Kidney (tissue), 22 donors: ENCODE measurements at places on chromosomes 1 and 21. TPM values are rescaled to one million over a fixed set of nuclear protein-coding genes. Genes with fewer than 3 reads are reported as not detected.

DNA sequence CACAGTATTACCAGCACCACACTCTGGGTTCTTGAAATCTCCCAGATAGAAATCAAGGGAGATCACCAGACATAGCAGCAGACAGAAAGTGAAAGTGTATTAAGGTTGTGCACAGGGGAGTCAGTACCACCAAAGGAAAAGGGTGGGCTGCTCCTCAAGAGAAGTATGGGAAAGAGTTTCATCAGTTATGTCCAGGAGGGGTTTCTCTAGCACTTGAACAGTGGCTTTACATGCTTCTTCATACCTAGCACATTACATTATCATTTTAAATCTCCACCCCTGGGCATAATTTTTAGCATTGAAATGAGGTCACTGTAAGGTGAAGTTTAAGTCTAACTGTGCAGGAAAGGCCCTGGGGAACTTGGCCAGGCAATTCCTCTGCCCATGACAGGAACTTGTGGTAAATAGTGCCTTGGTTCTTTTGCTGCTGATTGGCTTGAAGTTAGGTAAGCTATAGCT, 601.0 kb downstream of the NUF2 start:
- no peaks in the 10 kb centered on the region for H3K4me1 ChIP-seq
- no peak for DNase-seq
- H3K36me3 ChIP-seq, result no peaks in the 10 kb centered on the region
- H3K27me3 ChIP-seq, result no peaks in the 10 kb centered on the region

GRCh38 chr1:114551400-114551799, 30.0 kb downstream of the BCAS2 start:
- H3K27me3 ChIP-seq, result no peaks in the 10 kb centered on the region
- no peaks in the 10 kb centered on the region for H3K36me3 ChIP-seq
- no peaks in the 10 kb centered on the region for H3K4me1 ChIP-seq
- no peak overlapping the region for H3K27ac ChIP-seq

The GSTM4 gene
- total RNA-seq, result 34.0 TPM

The NECTIN4 gene
- total RNA-seq, result 12.8 TPM

- no peak overlapping the region for H3K27ac ChIP-seq
- no peaks in the 10 kb centered on the region for H3K36me3 ChIP-seq
- no peak overlapping the region for H3K4me3 ChIP-seq
- no peaks in the 10 kb centered on the region for H3K27me3 ChIP-seq
- H3K4me1 ChIP-seq, result no peaks in the 10 kb centered on the region
These were observed 217.6 kb upstream of the SAMSN1 start for GRCh38 chr21:14763695-14764064.

DNA sequence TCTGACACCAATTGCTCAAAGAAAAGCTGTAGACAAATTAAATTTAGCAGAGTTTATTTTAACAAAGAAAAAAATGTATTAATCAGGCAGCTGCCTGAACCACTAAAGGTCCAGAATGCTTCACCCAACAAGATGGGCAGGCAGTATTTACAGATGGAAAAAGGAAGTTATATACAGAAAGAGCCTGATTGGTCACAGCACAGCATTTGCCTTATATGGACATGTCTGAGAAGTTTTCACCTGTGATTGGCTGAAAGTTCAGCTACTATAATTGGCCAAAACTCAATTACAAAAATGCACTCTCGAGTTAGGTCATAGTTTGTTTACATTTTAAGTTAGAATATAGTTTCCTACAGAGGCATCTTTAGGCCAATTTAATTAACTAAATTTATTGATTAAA, 15.1 kb upstream of the FMO1 start:
- H3K4me1 ChIP-seq, result no peaks in the 10 kb centered on the region
- H3K36me3 ChIP-seq, result no peaks in the 10 kb centered on the region
- no peak for DNase-seq
- H3K4me3 ChIP-seq, result no peak overlapping the region
- no peak overlapping the region for H3K27ac ChIP-seq

- H3K27ac ChIP-seq, result no peak overlapping the region
- DNase-seq, result no peak
- H3K27me3 ChIP-seq, result no peaks in the 10 kb centered on the region
- H3K4me1 ChIP-seq, result peaks cover 3% of the 10 kb centered on the region
These were observed 11.5 kb downstream of the TNFSF4 start for GRCh38 chr1:173195596-173196088.

The SRM gene
- 52.9 TPM for total RNA-seq

DNA sequence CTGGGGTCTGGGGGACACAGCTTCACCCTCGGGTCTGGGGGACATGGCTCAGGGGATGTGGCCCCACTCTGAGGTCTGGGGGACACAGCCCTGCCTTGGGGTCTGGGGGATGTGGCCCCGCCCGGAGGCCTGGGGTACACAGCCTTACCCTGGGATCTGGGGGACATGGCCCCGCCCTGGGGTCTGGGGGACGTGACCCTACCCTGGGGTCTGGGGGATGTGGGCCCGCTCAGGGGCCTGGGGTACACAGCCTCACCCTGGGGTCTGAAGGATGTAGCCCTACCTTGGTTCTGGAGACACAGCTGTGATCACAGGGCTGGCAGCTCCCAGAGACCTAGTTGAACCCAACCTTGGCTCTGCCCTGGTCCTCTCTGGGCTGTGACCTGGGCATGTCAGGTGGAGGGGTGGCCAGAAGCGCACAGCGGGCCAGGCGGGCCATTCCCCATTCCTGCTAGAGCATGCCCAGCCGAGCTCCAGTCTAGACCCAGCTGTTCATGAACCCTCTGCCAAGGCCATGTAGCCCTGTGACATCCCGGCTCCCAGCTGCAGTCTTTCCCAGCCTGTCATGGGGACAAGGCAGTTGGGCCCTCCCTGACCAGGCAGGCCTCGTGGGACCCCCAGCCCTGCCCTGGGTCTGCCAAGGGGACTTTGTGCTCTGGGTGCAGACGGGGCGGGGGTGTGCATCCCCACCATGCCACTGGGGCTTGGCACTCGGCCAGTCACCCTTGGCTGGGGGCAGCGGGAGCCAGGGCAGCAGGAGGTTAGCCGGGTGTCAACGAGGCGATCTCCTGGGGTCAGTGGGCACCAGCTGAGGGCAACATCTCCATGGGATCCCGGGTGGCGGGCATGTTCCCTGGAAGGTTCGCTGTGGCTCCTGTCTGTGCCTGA, 43.9 kb downstream of the WNT9A start:
- no peak overlapping the region for H3K27ac ChIP-seq
- H3K4me3 ChIP-seq, result no peak overlapping the region
- DNase-seq, result peak; percentile 71
- no peaks in the 10 kb centered on the region for H3K36me3 ChIP-seq
- H3K27me3 ChIP-seq, result no peaks in the 10 kb centered on the region
- H3K4me1 ChIP-seq, result no peaks in the 10 kb centered on the region

The SPRR1B gene
- total RNA-seq, result not detected

GRCh38 chr1:178232949-178233348, 139.0 kb downstream of the RASAL2 start:
- no peaks in the 10 kb centered on the region for H3K27me3 ChIP-seq
- no peaks in the 10 kb centered on the region for H3K4me1 ChIP-seq
- DNase-seq, result no peak
- H3K36me3 ChIP-seq, result no peaks in the 10 kb centered on the region

The CA14 gene
- total RNA-seq, result 0.35 TPM

DNA sequence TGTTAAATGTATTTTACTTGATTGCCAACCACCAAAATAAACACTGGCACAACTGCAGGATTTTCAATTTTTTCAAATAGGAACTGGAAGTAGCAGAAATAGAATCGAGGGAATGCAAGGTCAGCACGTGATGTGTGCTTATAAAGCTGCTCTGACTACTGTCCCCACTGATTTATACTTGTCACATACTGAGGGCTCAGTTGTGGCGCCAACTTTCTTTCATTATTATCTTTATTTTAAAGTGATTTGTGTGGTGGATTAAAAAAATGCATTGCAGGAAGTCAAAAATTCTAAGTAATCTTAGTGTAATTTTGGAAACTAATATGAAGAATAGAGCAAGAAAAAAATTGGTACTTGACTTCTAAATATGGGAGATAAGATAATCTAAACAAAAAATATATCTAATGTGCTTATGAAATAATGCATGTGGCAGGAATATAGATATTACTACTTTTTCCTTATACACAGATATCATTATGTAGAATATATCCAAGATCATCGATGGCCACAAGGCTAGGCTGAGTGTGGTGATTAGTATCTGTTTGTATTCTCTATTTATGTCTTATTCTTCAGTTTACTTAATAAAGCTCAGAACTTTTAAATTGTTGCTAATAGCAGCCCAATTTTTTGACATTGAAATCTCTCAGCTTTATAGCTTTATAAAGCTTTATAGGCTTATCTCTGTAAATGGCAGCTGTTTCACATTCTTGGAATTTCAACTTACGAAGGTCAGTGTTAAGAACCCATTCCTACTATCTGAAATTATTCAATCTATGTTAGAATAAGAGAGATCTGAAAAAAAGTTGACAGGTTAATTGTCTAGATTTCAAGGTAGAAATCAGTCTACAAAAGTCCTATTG, 404.5 kb upstream of the ADAMTS5 start:
- peak; percentile 71 for DNase-seq
- H3K4me3 ChIP-seq, result no peak overlapping the region
- peaks cover 4% of the 10 kb centered on the region for H3K4me1 ChIP-seq
- H3K27ac ChIP-seq, result no peak overlapping the region

The TTC39A gene
- 70.1 TPM for total RNA-seq

- H3K4me3 ChIP-seq, result no peak overlapping the region
- no peaks in the 10 kb centered on the region for H3K27me3 ChIP-seq
- H3K4me1 ChIP-seq, result peaks cover 4% of the 10 kb centered on the region
- DNase-seq, result no peak
- H3K36me3 ChIP-seq, result no peaks in the 10 kb centered on the region
These were observed 57.8 kb upstream of the ERRFI1 start for GRCh38 chr1:8083739-8084484.

- H3K36me3 ChIP-seq, result no peaks in the 10 kb centered on the region
- H3K4me1 ChIP-seq, result peaks cover 5% of the 10 kb centered on the region
- H3K4me3 ChIP-seq, result no peak overlapping the region
- H3K27ac ChIP-seq, result no peak overlapping the region
These were observed 76.6 kb downstream of the GPR88 start for GRCh38 chr1:100614570-100614969.

DNA sequence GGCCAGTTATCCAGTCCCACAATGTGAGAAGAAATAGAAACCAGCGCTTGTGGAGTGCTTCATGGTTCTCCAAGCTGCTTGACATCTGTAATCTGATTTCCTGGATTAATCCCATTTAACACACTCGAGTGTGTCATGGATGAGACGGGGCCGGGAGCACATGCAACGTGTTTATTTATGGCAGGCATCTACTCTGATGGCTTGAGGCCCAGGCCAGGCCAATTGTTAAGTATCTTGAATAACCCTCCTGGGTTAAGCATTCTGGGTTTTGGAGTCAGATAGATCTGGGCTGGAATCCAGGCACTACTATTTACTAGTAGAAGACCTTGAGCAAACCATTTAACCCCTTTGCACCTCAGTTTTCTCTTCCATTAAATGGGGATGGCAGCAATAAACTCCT, 37.5 kb upstream of the LAPTM5 start:
- H3K4me3 ChIP-seq, result no peak overlapping the region
- no peaks in the 10 kb centered on the region for H3K27me3 ChIP-seq
- H3K4me1 ChIP-seq, result peaks cover 7% of the 10 kb centered on the region
- DNase-seq, result no peak

- H3K4me1 ChIP-seq, result no peaks in the 10 kb centered on the region
- H3K27me3 ChIP-seq, result no peaks in the 10 kb centered on the region
- H3K36me3 ChIP-seq, result no peaks in the 10 kb centered on the region
- DNase-seq, result no peak
These were observed 19.7 kb downstream of the OR6Y1 start for GRCh38 chr1:158534496-158534895.

The EPHA2 gene
- 34.2 TPM for total RNA-seq

GRCh38 chr1:219500327-219500897, 112.5 kb downstream of the ZC3H11B start:
- H3K36me3 ChIP-seq, result no peaks in the 10 kb centered on the region
- H3K27me3 ChIP-seq, result no peaks in the 10 kb centered on the region
- no peak for DNase-seq
- H3K27ac ChIP-seq, result no peak overlapping the region
- H3K4me3 ChIP-seq, result no peak overlapping the region

The C1orf94 gene
- total RNA-seq, result not detected

DNA sequence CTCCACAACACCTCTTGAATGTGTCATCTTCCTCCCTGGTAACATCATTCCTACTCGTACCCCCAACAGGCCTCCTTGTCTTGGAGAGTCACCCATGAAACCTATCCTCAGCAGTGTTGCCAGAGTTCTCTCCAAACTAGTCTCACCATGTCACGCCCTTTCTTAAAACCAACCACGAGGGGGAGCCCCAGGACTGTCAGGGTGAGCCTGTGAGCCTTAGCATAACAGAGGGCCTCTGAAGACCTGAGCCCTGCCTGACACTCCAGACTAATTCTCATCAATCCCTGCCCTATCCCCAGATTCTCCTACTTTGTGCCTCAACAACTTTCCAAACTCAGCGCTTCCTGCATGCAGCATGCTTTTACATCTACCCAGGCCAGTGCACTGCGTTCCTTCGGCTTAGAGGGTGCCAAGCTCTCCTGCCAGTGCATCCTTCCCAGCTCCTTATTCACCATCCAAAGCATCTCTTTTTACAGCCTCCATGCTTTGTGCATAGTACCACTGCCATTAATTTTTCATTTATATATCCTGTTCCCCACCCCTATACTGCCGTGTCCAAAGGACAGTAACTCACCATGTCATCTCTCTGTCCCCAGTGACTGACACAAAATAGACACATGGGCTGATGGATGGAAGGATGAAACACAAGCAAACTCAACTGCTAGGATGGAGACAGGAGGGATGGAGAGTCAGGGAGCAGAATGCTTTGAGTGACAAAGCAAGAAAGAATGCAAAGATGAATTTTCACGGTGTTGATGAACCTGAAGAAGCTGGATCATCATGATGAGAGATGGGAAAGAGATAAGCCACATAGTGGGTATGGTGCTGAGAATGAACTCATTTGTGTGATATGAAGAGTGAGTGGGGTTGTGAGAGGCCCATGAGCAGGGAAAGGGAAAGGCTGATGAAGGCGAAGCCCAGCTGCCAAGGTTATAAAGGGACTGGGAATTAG, 34.0 kb downstream of the ZNF697 start:
- no peak overlapping the region for H3K4me3 ChIP-seq
- no peaks in the 10 kb centered on the region for H3K36me3 ChIP-seq
- no peaks in the 10 kb centered on the region for H3K27me3 ChIP-seq
- peaks cover 17% of the 10 kb centered on the region for H3K4me1 ChIP-seq
- DNase-seq, result peak; percentile 91

DNA sequence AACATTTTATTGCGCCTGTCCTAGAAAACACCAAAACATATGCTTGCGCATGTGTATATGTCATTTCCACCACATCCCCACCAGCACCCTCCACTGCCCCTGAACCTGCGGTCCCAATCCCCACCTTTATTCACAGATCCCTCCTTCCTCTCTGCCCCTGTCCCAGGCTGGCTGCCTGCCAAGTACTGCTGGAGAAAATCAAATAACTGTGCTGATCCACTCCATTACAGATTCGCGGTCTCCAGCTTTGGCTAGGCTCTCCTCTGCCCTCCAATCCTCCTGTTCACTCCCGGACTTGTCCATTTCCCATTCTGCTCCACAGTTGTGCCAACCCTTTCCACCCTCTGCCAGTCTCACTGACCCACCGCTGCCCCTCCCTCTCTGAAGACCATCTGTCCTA, 59.3 kb upstream of the GJB5 start:
- no peaks in the 10 kb centered on the region for H3K27me3 ChIP-seq
- no peak overlapping the region for H3K27ac ChIP-seq
- no peak for DNase-seq

The AMY1B gene
- total RNA-seq, result not detected
